ENCODE measurements at places on chromosomes 13 and 19.

- no peak for DNase-seq
Observed at GRCh38 chr19:34787059-34787824, 14.2 kb upstream of the ZNF599 start.

GRCh38 chr13:32530841-32531253 lies 7.7 kb downstream of the N4BP2L2 start:
- no peak for DNase-seq

DNA sequence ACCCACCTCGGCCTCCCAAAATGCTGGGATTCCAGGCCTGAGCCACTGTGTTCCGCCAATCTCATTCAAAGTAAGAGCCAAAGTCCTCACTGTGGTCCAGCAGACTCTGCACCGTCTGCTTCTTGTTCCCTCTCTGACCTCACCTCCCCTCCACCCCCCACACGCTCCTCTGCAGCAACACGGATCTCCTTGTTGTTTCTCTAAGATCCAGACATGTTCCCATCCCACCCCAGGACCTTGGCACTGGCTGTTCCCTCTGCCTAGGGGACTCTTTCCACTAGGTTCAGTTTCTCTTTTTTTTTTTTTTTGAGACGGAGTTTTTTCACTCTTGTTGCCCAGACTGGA lies 38.4 kb downstream of the LTBP4 start:
- DNase-seq: no peak

GRCh38 chr13:106633321-106633720 lies 65.4 kb upstream of the ARGLU1 start:
- DNase-seq: no peak

DNA sequence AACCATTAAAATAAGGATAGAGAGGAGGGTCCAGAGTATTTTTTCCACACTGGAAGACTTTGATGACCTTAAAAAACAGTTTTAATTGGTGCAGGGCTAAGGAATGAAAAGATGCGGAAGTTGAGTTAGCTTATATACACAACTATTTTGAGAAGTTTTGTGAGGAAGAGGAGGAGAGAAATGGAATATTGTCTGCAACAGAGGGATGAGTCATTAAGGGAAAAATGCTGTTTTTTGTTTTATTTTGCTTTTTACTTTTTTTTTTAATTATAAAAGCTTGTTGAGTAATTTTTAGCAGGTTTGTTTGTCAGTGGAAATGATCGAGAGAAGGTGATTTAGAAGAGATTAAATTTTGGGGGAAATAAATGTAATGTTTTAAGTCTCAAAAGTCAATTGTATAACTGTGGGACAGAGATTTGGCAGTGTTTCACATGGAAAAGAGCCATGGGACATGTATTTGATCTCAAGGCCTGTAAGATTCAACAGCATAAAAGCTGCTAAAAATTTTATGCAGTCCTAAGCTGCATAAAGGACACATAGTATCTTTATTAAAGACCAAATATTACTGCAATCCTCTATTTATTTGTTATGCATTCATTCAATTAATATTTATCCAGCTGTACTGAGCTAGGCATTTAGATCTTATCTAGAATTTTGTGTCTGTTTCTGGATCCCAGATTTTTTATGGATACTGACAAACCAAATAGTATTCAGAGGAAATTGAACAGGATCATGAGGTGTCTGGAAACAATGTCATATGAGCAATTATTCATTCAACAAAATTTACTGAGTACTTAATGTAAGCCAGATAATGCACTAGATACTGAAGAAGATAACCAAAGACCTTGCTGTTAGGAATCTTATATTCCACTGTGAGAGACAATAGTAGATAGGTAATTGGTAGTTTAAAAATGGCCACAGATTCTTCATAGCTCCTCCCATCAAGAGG lies 72.7 kb downstream of the DNAJC15 start:
- no peak for DNase-seq

- DNase-seq: no peak
Observed at GRCh38 chr13:44422755-44423643, 49.4 kb downstream of the SERP2 start.

DNA sequence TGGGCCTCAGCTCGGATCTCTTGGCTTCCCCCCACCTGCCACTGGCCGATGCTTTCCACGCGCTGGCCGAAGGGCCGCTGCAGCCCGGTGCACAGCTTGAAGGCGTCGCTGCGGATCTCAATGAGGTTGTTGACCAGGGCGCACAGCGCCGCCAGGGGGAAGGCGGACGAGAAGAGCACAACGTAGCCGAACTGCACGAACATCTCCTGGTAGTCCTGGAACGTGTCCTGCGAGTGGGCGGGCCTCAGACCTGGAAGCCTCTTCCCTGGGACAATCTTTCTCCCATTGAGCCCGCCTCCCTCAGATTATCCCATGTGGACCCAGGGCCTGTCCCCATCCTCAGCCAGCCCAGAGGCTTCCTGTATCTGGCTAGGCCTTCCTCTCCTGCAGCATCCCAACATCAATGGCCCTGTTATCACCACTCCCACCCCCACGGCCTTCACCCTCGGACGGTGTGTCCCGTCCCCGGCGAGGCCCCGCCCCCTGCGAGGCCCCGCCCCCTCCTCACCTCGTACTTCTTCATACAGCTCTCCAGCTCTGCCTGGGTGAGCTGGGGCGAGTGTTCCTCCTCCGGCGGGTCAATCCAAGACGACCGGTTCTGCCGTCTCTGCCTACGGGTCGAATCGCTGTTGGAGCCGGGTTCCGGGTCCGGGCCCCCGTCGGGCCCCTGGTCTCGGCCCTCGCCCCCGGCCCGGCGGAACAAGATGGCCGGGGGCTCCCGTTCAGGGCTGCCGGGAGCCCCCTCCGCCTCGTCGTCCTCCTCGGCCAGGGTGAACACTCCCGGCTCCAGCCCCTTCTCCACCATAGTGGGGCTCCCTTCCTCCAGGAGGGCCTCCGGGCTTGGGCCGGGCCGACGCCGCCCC lies 6.8 kb downstream of the ANO8 start:
- DNase-seq: peak; percentile 17

GRCh38 chr19:29232315-29232852 lies 19.4 kb upstream of the UQCRFS1 start:
- no peak for DNase-seq

DNA sequence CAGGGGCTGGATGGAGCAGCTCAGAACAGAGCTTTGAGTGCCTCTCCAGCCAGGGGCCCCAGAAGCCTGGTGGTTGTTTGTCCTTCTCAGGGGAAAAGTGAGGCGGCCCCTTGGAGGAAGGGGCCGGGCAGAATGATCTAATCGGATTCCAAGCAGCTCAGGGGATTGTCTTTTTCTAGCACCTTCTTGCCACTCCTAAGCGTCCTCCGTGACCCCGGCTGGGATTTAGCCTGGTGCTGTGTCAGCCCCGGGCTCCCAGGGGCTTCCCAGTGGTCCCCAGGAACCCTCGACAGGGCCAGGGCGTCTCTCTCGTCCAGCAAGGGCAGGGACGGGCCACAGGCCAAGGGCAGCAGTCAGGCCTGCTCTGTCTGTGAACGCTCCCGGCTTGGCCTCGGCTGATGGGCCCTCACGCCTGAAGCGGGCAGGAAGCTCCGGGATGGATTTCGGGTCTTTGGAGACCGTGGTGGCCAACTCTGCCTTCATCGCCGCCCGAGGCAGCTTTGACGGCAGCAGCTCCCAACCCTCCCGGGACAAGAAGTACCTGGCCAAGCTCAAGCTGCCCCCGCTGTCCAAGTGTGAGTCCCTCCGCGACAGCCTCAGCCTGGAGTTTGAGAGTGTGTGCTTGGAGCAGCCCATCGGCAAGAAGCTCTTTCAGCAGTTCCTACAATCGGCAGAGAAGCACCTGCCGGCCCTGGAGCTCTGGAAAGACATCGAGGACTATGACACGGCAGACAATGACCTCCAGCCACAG lies at the start of gene GRK1:
Gene GRK1 (plus strand): TSS at position 269 of the 751 bp plus-strand sequence. CDS start 168 bp downstream, at position 437.
- DNase-seq: no peak

GRCh38 chr13:47747901-47748300 lies 253.2 kb downstream of the SUCLA2 start:
- DNase-seq: no peak

- peak; percentile 61 for DNase-seq
Observed at GRCh38 chr13:106533943-106534638, 1.4 kb downstream of the EFNB2 start.

DNA sequence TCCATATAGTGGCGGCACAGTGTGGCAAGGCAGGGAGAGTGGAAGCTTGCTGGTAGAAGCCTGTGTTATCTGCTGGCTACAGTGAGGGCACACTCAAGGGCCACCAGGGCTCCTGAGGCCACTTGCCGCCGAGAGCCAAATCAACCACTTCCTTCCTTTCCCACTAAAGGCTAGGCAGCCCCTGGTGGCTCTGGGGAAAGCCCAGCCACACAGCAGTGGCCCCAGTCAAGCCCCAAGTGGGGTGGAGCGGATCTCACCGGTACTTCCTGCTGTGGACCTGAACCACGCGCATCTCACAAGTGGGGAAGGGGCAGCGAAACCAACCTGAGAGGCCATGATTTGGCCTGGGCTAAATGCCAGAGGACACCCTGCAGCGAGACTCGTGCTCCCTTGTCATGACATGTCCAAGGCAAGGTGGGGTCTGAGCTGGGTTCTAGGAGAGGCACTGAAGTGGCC lies 21.9 kb upstream of the SLC35E1 start:
- no peak for DNase-seq

DNA sequence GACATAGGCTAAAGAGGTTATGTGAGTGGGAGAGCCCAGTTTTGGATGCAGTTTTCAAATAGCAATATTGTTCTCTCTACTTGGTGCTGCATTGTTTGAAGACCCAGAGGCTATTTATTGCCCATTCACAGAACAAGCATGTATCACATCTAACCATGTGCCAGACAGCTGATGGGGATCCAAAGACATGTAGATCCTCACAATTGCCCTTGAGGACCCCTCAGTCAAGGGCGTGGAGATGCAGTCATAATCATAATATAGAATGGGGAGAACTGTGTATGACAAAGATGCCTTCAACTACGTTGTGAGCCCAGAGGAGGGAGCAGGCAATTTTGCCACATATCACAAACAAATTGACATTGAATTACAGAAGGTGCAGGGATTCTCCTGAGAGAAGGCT lies 70.5 kb downstream of the NHLRC3 start:
- no peak for DNase-seq

GRCh38 chr19:17843908-17844490 lies 3.8 kb downstream of the JAK3 start:
- no peak for DNase-seq

GRCh38 chr13:113557013-113557412 lies 27.5 kb upstream of the TFDP1 start:
- DNase-seq: no peak

DNA sequence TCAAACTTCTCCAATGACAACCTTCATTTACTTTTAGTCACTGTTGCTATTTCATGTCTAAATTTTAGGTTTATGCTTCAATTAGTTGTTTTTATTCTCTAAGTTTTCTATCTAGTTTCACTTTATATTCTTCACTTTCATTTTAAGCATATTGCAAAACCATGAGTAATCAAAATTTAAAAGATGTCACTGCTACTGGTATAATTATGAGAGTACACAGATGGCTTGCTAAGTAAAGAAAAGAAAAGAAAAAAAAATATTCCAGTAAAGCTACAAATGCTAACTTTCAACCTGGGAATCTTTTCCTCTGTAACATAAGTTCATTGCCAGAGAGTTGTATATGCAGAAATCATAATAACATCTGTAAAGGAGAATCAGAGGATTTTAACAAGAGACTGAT lies 1624.7 kb downstream of the PCDH9 start:
- no peak for DNase-seq

DNA sequence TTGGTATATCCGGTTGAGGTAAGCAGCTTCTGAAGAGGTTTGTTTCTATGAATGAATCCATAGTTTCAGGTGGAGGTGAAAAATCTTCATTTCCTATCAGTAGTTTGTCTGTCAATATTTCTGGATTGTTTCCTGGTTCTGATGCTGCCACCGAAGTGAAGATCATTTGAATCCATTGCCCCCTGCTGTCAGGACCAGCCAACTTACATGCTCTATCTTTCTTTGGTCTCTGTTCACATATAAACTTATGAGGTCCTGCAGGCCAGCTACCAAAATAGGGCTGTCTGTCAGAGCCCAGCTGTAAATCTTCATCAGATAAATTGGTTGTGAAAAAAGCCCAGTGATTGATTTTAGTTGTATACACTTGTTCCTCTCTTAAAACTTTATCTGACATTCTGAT lies 15.2 kb upstream of the N4BP2L1 start:
- DNase-seq: no peak

GRCh38 chr13:24134231-24134630 lies 26.3 kb upstream of the SPATA13 start:
- peak; percentile 23 for DNase-seq

DNA sequence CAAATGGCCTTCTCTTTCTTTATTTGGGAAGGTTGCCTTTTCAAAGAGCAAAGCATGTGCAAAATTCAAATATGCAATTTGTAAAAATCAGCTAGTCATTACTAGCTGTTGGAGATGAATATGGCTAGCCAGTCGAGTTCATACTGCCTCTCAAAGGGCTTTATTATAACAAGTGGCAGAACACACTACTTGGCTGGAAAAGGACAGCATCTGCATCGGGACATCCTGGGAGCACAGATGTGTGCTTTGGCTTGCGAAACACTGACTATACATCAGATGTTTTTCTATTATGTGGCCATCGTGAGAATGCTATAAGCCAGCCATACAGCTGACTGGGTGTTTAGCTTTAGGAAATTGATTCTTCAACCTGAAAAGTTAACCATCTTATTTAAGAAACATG lies 424.2 kb downstream of the KCTD12 start:
- DNase-seq: peak; percentile 42
